GF-D8 (cell line): ENCODE measurements at places on chromosomes 7 and 10.

- DNase-seq = no peak
Measured at GRCh38 chr7:16712916-16713315, 40.6 kb upstream of the TSPAN13 start.

GRCh38 chr7:2168615-2169311, 64.0 kb downstream of the MAD1L1 start:
- DNase-seq = no peak

DNA sequence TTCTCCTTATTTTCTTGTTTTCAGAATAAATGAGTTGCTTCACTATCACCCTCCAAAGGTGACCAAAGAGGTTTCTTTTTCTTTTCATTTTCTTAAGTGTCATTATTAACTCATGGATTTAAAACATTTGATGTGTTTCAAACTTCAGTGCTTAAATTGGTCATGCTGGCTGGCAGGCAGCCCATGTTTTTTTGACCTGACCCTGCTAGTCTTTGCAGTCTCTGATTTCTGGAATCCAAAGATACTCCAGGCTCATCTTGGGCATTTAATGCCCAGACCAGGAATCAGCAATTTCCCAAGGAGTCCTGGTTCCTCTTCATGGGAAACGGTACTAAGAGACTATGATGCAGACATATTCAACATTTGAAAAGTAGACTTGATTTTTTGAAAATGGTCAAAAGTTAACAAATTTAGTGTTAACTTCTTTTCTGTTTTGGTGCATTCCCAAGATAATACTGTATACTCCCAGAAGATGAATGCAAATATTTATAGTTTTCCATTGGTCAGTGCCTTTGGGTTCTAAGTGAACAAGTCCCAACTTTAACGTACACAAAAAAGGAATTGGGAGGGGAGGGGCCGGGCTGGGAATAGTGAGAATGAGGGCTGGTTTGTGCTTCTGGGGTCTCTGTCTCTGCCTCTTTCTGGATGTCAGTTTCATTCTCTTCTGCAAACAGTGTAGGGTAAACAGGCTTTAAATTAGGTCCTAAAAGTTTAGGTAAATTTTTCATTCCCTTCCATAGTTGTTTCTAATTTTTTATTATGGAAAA, 19.8 kb downstream of the NUB1 start:
- no peak for DNase-seq

DNA sequence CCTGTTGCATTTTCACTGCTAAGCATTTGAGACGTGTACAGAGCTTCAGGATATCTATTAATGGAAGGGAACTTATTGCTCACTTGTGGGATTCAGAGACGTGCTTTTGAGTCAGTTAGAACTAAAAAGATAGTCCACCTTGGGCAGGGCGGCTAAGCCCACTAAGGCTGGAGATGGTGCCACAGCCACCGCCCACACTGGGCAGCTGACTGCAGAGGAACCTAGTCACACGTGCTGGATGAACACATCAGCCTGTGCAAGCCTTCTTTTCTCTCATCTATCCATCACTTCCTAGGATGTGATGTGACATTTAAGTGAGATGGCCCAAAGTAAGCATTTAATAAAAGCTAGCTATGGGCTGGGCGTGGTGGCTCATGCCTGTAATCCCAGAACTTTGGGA, 78.0 kb downstream of the PTPRE start:
- no peak for DNase-seq

GRCh38 chr10:132817701-132818211, 31.8 kb upstream of the NKX6-2 start:
- no peak for DNase-seq

- no peak for DNase-seq
Measured at GRCh38 chr7:42932811-42933591, 825 bp downstream of the MRPL32 start.
